Stimulated activated CD8-positive, alpha-beta memory T cell treated with anti-CD3 and anti-CD28 coated beads, Interleukin-4, amount 100 ng/mL, for 48 hours (primary cell): ENCODE measurements at places on chromosomes 16 and 17.

DNA sequence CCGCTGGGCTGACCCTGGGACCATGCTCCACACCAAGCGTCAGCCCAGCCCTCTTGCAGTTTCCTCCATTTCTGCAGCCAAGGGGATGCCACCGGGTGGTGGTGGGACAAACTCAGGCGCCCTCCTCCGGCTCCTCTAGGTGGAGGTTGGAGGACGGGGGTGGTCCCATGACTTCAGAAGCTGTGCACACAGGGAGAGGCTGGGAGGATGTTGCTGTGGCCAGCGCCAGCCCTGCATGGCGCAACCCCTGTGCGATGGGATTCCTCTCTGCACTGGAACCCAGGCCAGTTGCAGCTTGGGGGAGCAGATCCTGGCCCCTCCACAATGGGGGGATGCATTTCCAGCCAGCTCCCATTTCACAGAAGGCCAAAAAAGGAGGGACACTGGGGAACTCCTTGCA is 246.5 kb downstream of the C16orf95 start:
- DNase-seq = no peak

- DNase-seq = no peak
Measured at GRCh38 chr16:11721781-11722467, 20.7 kb downstream of the TXNDC11 start.

DNA sequence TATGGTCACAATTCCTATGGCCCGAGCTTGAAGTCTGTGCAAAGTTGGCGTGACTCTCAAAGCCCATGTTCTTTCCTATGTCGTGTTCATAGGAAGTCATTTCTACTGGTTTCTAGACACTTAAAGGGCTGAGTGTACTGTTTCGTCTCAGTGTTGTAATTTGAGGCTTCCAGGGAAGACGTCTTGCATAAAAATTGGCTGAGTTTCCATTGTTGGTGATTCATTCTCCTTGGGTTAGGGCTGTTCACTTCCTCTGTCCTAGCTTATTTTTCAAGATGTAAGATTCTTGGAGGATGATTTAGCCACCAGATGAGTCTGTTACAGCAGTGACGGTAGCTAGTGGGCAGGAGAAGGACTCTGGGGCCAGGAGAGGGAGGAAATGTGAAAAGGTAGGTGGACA is 43.1 kb downstream of the PIK3R5 start:
- DNase-seq = no peak

DNA sequence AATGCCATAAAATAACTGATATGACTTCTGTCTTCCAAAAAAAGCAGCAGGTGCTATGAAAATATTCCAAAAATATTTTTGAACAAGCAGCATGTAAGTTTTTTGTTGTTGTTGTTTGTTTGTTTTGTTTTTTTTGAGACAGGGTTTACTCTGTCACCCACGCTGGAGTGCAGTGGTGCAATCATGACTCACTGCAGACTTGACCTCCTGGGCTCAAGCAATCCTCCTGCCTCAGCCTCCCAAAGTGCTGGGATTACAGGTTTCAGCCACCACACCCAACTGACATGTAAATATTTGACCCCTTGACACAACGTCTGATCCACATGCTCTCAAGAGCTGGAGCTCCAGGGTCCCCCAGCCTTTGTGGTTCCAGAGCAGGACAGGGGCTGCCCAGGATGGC is 98.4 kb downstream of the LITAF start:
- no peak for DNase-seq

DNA sequence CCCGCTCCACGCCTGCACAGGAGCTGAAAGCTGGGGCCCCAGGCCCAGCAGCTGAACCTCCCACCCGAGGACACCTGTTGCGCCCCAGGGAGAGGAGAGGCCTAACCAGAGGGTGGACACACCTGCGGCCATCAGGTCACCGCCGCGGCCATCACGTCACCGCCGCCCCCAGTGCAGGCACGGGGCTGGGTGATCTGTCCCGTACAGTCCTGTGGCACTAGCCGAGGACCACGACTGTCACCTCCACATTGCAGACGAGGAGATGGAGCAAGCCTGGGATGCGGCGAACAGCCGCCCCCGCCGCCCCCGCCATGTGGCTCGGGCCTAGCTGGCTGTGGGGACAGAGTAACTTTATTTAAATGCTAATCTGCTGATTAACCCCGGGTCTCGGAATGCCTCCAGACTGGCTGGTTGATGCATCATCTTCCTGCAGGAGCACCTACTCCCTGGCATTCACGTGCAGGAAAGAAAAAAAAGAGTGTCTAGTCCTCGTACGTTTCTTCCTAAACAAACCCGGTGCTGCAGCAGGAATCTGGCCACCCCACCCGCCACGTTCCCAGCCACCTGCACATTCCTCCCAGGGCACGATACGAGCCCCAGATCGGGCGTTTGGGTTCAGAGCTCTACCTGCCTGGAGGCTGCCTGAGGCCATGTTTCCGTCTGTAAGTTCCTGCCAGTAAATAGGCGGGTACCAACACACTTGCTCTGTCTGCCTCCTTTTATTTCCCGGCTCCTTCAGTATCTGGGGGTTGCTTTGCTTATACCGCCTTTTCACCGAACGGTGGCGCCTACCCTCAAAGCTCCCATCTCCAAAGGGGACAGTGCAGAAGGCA is 29.9 kb downstream of the PIEZO1 start:
- no peak for DNase-seq

DNA sequence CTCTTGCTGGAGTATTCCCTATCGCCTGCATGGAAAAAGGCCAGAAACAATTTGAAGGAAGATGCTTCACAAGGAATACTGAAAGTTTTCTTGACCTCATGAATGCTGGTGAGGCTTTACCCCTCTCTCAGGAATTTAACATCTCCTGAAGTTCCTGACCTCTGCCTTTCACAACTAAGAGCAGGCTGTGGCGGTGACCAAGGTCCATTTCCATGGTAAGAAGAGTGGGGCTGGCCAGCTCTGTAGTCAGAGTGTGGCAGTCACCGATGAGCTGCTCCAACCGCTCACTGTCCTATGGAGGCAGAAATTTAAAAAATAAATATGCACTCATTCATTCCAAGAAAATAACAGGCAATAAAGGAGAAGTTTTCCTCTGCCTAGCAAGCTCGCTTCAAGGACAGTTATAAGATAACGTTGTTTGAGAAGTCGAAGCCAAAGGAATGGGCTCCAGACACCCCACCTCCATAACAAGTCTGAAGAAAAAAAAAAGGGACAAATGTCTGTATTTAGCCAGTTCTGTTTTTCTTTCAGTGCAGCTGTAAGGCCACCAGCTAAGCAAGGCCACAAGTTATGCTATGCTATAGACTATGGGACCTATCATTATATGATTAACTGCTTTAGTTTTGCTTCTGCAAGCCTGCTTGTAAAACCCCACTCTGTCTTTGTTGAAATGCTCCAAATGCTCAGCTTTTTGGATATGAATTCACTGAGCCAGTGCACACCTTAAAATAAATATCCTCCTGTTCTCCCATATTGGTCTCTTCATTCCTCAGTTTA is 6.0 kb upstream of the CCL4L2 start:
- no peak for DNase-seq

DNA sequence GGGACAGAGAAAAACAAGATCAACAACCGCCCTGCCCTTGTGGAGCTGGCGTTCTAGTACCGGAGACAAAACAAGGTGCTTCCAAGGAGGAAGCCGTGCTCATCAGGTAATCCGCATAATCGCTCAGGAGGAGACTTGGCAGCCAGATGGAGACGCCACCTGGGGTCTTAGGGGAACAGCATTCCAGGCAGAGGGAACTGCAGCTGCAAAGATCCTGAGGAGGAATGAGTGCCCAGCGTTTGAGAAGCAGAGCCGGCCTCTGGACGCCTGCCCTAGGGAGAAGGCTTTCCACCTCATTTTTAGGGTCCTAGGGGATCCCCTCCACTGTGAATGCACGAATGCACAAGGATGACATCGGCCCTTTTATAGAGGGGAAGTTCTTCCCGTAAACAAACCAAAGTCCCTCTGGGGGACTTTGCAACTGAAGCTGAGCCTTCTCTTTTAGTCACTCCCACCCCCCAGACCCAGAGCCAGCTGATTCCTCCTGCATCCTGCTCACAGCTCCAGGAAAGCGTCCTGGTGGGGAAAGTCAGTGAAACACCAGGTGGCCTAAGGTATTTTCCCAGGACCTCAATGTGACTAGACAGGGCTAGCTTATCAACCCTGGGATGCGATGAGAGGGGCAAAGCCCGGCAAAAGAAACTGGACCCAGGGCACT is 13.2 kb upstream of the MPRIP start:
- no peak for DNase-seq

- DNase-seq = no peak
Measured at GRCh38 chr17:15023589-15024336, 241.4 kb downstream of the PMP22 start.
